ENCODE measurements at places on chromosomes 1 and 21.

DNA sequence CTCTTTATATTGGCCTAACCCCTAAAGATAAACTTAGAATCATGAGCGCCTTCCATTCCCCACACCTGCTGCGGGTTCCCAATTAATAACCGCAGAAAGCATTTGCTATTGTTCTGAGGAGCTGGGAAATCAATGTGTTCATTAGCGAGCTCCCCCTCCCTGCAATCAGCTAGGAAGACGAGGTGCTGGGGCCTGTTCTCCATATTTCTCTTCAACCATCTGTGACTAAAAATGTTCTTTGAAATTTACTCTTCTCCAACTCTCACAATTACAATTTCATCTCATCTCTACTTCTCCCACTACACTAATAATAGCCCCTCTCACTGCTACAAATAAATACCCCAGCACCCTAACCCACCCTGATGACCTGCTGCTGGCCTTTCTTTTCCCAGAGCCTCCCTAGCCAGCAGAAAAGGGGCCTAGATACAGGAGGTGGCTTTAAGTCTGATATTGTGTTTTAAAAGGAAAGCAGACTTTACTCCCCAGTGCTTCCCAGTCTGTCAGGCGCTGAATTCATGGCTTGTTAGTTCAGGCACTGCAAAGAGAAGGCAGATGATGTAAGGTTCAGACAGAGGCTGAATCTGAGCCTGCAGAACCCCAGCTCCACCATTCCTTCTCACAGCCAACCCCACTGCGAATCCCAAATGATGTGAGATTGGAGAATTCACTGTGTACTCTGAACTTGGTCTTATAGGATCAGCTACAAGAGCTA lies 477.5 kb upstream of the DAB1 start:
- DNase-seq = no peak

GRCh38 chr1:94045465-94046056 lies 75.4 kb downstream of the ABCA4 start:
- DNase-seq = no peak

GRCh38 chr1:194227161-194227560 lies 1040.7 kb upstream of the B3GALT2 start:
- no peak for DNase-seq

DNA sequence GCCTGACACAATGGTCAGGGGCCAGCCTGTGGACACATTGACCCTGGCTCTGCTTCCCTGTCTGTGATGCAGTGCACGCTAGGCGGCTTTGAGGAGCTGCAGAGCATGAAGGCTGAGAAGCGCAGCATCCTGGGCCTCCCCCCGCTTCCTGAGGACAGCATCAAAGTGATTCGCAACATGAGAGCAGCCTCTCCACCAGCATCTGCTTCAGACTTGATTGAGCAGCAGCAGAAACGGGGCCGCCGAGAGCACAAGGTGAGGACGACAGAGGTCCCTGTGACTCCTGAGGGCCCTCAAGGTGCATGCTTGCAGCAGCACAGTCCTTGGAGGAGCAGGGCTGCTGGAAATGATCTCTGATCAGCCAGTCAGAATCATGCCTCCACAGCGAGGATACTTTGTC lies 8.6 kb downstream of the STRIP1 start:
- no peak for DNase-seq

DNA sequence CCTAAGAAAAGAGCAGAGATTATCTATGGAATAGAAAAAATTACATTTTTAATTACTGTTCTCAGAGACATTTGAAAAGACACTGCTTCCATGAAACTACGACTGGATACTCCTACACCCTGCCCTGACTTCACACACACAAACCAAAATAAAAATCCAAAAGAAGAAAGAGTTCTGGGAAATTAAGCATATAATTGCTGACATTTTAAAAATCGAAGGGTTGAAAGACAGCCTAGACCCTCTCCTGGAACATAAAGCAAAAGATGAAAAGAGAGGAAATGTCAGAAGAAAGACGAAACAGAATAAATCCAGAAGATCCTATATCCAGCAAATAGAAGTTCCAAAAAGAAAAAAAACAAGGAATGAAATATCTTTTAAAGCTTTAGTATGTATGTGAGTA lies 32.8 kb upstream of the EEIG2 start:
- DNase-seq = no peak

DNA sequence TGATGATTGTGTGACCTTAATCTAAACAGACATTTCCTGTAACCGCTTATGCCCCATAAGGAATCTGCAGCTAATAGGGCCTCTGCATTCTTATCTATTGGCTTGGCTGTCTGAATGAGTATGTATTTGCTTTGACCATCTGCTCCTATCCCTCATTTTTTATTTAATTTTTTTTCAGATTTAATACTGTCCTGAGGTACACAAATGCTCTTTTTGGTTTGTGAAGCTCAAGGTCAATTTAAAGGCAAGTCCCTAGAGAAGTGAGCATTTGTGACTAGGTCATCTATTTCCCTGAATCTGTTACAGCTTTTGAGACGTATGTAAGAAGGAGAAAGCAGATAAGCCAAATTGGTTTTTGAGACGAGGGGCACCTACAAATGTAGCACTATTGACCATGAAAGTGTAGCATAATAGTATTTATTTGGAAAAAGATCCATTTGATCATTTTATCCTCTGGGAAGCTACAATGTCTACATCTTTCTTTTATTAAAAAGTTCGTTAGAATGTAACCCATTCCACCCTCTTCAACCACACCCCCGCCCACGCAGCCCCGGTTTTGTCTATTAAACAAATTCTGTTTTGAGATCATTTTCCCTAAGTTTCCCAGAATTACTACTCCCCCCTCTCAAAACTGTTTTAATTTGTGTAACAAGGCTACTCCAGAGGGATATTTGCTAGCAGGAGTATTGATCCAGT lies 69.2 kb upstream of the HSPA13 start:
- no peak for DNase-seq

All from stimulated activated CD4-positive, alpha-beta T cell treated with anti-CD3 and anti-CD28 coated beads, Interleukin-1b, Interleukin-23, amount 100 ng/mL, for 1 hour (primary cell).